Stimulated activated CD4-positive, alpha-beta T cell treated with anti-CD3 and anti-CD28 coated beads, Interleukin-1b, Interleukin-23, amount 100 ng/mL, for 1 hour (primary cell): ENCODE measurements at places on chromosomes 12 and 14.

DNA sequence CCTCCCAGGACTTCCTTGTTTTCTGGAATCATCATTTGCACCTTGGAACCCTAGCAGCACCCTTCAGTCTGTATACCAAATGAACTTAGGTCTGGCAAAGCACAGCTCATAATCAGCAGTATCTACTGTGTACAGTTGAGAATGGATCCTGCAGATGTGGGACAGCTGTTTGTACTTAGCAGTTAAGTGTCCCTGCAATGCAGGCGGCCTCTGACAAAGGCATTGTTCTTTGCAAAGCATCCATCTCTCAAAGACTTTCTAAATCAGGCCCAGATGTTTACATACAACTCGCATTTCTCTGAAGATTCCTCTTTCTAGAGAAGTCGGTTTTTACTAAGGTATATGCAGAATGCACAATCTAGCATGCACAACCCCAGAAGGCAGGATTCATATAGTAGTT lies 170.5 kb upstream of the RBM19 start:
- DNase-seq: no peak

- no peak for DNase-seq
These were observed 1.1 kb downstream of the FBXO21 start for GRCh38 chr12:117188961-117189724.

DNA sequence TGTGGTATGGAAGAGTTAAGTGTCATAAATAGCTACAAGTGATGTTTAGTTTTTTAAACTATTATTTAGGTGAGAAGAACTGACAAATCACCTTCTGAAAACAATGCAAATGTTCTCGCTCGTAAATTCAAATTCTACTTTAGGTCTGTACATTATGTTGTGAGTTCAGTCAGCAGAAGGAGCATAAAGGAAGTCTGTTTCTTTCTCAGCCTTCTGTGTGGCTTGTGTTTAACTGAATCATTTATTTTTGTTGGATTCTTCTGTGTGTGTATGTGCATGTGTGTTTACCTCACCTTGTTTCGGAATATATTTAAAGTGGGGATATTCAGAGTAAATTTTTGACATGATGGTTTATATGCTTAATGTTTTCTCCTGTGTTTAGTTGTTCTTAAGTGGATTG lies 285.9 kb downstream of the TMTC2 start:
- DNase-seq: no peak

GRCh38 chr12:41485203-41485602 lies 297.1 kb downstream of the PDZRN4 start:
- no peak for DNase-seq

GRCh38 chr14:102849526-102850379 lies 72.5 kb downstream of the TRAF3 start:
- DNase-seq: no peak

DNA sequence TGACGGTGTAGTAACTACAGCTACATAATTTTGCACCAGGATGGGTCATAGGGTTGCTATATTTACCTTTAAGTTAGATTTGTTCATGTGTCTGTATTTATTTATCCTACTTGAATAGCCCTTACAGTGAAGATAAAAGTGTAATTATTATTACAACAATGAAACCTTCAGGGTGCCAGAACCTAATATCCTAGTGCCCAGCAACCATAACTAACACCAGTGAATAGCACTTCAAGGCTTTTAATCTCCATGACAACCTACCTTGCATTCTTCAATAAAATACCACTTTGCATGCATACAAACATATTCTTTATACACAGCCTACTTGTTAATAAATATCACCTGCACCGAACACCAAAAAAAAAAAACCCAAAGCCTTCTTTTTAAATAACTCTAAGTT lies 58.7 kb upstream of the G2E3 start:
- DNase-seq: no peak

GRCh38 chr12:92400006-92400405 lies 254.4 kb upstream of the BTG1 start:
- DNase-seq: no peak

DNA sequence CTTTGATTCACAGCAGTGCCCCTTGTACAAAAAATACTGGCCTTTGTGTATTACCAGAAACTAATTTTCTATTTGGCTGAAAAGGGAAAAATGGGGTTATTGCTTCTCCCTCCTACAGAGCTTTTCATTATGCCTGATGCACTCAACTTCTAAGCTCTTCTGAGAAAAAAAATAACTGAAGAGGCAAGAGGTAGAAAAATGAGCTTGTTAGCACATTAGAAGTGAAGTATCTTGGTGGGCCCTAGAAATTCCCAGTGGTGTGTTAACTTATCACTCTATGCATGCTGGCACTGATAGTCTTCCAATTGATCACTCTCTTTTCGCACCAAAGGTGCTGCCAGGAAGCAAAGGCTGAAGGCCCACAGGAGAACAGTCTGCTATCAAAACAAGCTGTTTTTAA lies 17.1 kb downstream of the INSM2 start:
- DNase-seq: no peak

- no peak for DNase-seq
These were observed 236.7 kb downstream of the BCL11B start for GRCh38 chr14:99035268-99035667.

GRCh38 chr12:123998991-123999359 lies 26.0 kb downstream of the ZNF664 start:
- DNase-seq: no peak

DNA sequence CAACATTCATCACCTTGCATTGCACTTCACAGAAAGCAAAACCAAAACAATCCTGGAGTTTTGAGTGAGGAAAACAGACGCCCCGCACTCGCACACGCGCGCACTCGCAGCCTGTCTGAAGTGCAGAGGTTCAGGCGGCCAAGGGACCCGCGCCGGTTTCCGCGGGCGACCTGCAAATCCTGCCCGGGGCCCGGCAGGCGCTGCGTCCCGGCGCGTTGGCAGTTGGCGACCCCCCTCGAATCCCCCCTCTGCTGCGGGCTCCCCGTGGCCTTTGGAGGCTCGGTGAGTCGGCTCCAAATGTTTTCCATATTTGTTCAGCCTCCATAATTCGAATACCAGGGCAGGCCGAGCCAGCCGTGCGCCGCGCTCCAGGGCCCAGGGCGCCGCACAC lies at the start of gene SSPN:
Gene SSPN (plus strand): TSS at position 324 of the 391 bp plus-strand sequence. CDS start 100 bp downstream, outside the sequence.
- no peak for DNase-seq

DNA sequence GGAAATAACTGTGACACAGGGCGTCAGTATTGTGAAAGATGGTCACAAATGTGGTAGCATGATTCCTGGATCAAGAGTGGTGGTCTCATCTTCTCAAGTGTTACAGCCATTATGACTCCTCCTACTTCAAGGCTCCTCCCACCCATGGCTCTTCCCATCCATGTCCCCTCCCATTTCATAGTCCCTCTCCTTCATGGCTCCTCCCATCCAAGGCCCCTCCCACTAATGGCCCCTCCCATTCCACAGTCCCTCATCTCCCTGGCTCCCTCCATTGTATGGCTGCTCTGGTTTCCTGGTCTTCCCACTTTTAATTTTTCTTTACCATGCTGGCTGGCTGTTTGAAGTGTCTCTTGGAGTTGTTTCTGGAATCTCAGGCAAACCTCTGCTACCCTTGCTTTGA lies 1375.2 kb upstream of the TMEM132C start:
- DNase-seq: no peak

DNA sequence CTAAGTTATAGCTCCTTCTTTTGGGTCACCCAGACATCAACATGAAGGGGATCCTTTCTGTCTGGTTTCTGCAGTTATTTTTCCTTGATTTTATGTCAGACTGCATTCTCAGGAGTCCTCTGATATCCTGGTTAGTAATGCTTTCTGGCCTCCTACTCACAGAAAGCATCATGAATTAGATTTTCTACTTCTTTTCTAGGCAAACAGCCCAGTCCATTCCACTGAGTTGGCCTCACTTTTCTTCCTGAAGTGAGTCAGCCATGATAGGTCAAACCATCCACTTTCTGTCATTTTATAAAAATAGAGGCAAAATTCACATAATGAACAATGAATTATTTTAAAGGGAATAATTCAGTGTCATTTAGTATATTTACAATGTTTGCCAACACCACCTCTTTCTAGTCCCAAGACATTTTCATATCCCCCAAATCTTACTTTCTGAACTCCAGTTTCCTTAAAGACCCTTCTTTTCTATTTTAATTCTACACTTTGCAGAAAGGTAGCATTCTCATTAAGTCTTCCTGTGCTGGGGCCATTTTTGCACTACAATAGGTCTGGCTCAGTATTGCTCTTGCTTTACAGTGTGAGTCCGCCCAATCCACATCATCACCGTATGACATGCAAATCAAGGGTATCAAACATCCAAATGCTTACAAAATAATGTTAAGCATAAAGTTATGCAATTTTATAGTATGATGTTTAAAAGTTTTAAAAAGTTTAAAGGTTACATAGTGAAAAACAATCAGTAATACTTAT lies 95.1 kb downstream of the UNC79 start:
- no peak for DNase-seq

GRCh38 chr14:55316564-55316963 lies 45.3 kb downstream of the FBXO34 start:
- DNase-seq: no peak

DNA sequence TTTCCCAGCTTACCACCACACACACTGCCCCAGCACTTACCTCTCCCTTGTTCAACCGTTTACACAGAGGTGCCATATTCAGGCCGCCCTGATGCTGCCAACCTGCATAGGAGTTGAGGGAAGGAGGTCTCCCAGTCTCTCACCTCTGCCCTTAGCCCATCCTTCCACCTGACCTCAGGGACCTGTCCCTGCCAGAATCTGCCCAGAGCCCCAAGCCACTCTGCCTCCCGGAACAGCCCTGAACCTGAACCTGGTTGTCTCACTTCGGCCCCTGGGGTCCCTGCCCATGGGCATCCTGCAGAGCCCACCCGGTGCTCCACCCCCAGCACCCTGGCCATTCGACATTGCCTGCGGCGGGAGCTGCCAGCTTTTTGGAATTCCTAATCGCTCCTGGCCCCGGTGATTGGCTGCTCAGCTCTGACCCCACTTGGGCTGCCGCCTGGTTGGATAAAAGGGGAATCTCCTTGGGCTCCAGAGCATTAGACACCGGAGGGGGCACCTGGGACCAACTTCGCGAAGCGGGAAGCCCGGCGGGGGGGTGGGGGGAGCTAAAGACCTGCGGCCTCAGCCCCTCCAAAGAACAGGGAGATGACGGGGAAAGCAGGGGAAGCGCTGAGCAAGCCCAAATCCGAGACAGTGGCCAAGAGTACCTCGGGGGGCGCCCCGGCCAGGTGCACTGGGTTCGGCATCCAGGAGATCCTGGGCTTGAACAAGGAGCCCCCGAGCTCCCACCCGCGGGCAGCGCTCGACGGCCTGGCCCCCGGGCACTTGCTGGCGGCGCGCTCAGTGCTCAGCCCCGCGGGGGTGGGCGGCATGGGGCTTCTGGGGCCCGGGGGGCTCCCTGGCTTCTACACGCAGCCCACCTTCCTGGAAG lies at the start of gene VSX2:
Gene VSX2 (plus strand): TSS at position 476 of the 874 bp plus-strand sequence. CDS start 113 bp downstream, at position 589.
- no peak for DNase-seq

DNA sequence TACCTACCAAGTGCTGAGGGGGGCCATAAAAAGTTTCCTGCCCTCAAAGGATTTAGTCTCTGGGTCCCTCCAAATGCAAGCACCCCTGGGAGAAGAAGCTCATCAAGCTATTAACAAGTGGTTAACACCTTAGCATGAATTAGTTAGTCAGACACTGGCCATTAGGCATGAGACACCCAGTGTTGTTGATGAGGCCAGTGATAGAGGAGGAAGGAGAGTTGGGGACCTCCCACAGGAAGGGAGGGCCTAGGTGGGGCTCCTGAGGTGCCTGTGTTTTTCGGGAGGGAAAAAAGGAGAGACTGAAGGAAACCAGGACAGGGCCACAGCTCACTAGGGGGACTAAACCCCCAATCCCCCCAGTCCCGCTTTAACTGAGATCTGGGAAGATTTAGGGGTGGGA lies 4.5 kb upstream of the KRT71 start:
- DNase-seq: no peak

GRCh38 chr14:50062438-50063085 lies 53.8 kb downstream of the VCPKMT start:
- DNase-seq: no peak

- no peak for DNase-seq
These were observed 66.2 kb upstream of the PNMA1 start for GRCh38 chr14:73780391-73780790.

DNA sequence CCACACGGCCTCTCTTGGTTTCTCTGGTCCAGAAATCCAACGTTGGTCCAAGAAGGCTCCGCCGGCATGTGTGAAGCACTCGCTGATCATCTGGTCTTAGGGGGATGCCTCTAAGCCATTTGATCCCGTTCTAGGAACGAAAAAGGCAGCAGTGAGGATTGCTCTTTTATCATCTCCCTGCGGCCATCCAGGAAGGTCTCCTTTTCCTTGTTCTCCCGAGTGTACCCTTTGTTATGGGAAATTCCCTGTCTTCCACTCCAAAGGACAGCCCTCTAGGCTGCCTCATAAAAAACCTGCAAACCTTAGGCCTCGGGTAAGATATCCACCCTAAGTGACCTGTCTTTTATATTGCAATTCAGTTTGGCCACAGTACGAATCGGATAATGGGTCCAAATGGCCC lies 85.8 kb downstream of the TMTC3 start:
- no peak for DNase-seq

DNA sequence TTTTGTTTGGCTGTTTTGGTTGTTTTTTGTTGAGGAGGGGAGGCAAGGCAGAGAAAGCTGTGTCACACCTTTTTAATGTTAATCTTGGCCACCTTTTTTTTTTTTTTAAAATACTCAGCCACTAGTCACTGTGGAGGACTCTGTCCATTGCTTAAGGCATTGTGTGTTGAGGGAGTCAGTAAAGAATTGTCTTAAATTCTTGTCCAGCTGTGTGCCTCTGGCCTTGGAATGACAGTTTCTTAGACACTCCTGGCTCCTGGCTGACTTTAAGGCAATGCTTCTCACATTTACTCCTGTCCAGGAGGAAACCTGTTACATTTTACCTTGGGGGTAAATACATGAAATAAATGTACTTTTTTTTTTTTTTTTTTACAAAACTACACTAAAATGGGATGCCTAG lies 18.1 kb upstream of the SMCO2 start:
- no peak for DNase-seq

- DNase-seq: no peak
These were observed 133.2 kb downstream of the PRKCH start for GRCh38 chr14:61454545-61454944.

DNA sequence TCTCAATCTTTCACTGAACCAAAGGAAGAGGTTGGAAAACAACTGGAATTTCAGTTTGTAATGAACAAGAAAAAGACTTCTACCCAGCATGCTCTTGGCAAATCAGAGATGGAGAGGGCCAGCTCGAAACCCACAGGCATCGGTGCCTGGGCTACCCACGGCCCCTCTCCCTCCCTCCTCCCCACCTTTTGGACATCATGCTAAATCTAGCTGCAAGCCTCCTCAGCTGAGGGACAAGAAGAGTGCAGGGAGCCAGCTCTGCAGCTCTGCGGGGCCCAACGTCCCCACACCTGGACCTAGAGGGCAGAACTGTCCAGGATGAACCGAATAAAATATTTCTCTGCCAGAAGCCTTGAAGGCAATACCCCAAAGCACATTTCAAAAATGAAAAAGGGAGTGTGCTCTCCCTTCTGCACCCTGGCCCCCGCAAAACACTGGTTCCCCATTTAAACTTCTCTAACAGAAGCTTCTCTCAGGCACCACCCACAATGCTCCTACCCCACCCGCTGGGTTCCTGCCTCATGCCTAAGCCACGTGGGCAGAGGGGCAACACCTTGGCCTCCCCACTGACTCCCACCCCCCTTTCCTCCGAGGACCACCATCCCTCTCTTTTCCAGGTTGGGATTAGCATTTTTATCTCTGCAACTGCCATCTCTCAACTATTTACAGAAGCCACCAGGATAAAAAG lies 8.2 kb downstream of the CAMKK2 start:
- no peak for DNase-seq

- DNase-seq: no peak
These were observed 175.8 kb upstream of the GRIN2B start for GRCh38 chr12:14157088-14157747.
